ENCODE measurements at places on chromosomes 13 and 19. TPM values are rescaled to one million over a fixed set of nuclear protein-coding genes. Genes with fewer than 3 reads are reported as not detected.

Gene ZNF829
- total RNA-seq, result 0.44 TPM

Gene XPO4
- total RNA-seq, result 6.2 TPM

Gene PEAK3
- not detected for total RNA-seq

Gene ZNF382
- not detected for total RNA-seq

Gene SCGB2B2
- 0.28 TPM for total RNA-seq

Gene PEX11G
- 1.9 TPM for total RNA-seq

Gene ZNF765
- total RNA-seq, result 3.5 TPM

Gene IFI30
- total RNA-seq, result 14.9 TPM

Gene SMIM17
- total RNA-seq, result 0.19 TPM

Gene RAB3A
- 0.69 TPM for total RNA-seq

Gene CYP2A7
- not detected for total RNA-seq

Gene MEIOSIN
- total RNA-seq, result 0.06 TPM

Gene ITM2B
- total RNA-seq, result 169 TPM

Gene CEBPA
- 8.9 TPM for total RNA-seq

Gene GPR12
- total RNA-seq, result not detected

Gene CNN2
- 49.8 TPM for total RNA-seq

Gene GNG14
- not detected for total RNA-seq

Gene LYPD5
- 0.17 TPM for total RNA-seq

Gene ANKLE1
- 0.28 TPM for total RNA-seq

Gene CEACAM3
- not detected for total RNA-seq

Gene SAFB2
- total RNA-seq, result 36.1 TPM

Gene SLC5A5
- 0.08 TPM for total RNA-seq

Gene NUCB1
- 199 TPM for total RNA-seq

Gene ZNF560
- total RNA-seq, result not detected

Gene ZNF541
- total RNA-seq, result not detected

Gene CLIP3
- 0.95 TPM for total RNA-seq

Gene GSX1
- not detected for total RNA-seq

Gene FUT1
- total RNA-seq, result 0.06 TPM

Gene DNASE2
- 33.8 TPM for total RNA-seq

Gene AKAP8
- 16.3 TPM for total RNA-seq

Gene TNFRSF19
- total RNA-seq, result 3.2 TPM

Gene HCN2
- total RNA-seq, result 35.3 TPM

Gene LRRC25
- not detected for total RNA-seq

Gene EFNB2
- total RNA-seq, result 3.0 TPM

Gene SBK2
- total RNA-seq, result 2.3 TPM

Gene NXNL1
- total RNA-seq, result not detected

Gene CEACAM16
- total RNA-seq, result 0.24 TPM

Gene ZNF534
- total RNA-seq, result not detected

Gene TLE6
- 3.4 TPM for total RNA-seq

Gene ZNF77
- total RNA-seq, result 1.9 TPM

Gene RFX1
- total RNA-seq, result 6.3 TPM

Gene LRRC8E
- total RNA-seq, result 5.7 TPM

Gene SBK3
- total RNA-seq, result 2.0 TPM

Gene INSR
- total RNA-seq, result 2.8 TPM

Gene PSG3
- 0.15 TPM for total RNA-seq

Gene CERS4
- 2.5 TPM for total RNA-seq

Gene RFXAP
- 1.2 TPM for total RNA-seq

Gene IZUMO4
- 0.40 TPM for total RNA-seq

Gene COL4A2
- 137 TPM for total RNA-seq

Gene WIZ
- total RNA-seq, result 14.4 TPM

Gene CEACAM4
- not detected for total RNA-seq

Gene SHANK1
- total RNA-seq, result 0.15 TPM

Gene ZNF85
- total RNA-seq, result 0.13 TPM

Gene VSTM2B
- total RNA-seq, result 0.09 TPM

Gene SLC7A10
- 0.15 TPM for total RNA-seq

Gene SYNGR4
- total RNA-seq, result 3.7 TPM

Gene KLF16
- 24.8 TPM for total RNA-seq

Gene SMIM44
- not detected for total RNA-seq

Gene CD33
- not detected for total RNA-seq

Measured in A549 treated with CORT108297 at 1 μM for 4 hours (cell line).